ENCODE measurements at places on chromosomes 11 and 22.

GRCh38 chr11:4565371-4565770 is 16.2 kb upstream of the OR52I2 start:
- no peak for DNase-seq

DNA sequence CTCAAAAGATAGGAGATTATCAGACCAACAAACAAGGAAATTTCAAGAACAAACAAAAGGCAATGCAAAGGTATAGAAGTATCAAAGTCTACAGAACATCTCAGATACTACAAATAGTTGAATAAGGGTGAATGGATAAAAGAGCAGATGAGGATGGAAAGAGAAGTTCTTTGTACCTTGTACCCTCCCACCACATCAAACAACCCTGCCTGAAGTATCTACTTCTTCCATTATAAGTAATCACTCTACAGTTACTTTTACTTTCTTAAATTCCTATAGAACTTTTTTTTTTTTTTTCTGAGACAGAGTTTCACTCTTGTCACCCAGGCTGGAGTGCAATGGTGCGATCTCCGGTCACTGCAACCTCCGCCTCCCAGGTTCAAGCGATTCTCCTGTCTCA is 35.1 kb downstream of the MTMR2 start:
- DNase-seq: no peak

DNA sequence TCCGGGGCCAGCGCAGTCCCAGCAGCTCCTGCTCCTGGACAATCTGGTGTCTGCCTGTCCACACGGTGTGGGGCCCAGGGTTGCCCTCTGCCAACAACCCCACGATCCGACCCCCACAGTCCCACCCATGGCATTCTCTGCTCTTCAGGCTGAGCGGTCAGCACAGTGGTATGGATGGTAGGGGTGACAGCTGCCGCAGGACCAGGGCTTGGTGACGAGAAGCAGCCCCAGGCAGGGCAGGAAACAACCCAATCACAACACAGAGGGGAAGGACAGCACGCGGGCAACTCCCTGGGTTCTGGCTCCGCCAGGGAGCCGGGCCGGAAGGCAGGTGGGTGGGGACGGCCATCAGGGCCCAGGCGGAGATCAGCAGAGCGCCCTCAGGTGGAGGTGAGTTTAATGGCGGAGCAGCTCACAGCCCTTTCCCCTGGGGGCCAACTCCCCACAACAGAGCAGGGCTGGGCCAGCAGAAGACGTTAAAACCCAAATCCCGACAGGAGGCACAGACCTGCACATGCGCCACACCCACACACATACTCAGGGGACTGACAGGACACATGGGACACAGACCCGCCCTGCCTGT is 5.3 kb upstream of the CHADL start:
- no peak for DNase-seq

GRCh38 chr22:43384863-43385262 is 27.0 kb upstream of the MPPED1 start:
- no peak for DNase-seq

GRCh38 chr11:19921976-19922688 is 209.5 kb downstream of the NAV2 start:
- no peak for DNase-seq
